NCI-H1436 (cell line): ENCODE measurements at places on chromosomes 1 and 21.

DNA sequence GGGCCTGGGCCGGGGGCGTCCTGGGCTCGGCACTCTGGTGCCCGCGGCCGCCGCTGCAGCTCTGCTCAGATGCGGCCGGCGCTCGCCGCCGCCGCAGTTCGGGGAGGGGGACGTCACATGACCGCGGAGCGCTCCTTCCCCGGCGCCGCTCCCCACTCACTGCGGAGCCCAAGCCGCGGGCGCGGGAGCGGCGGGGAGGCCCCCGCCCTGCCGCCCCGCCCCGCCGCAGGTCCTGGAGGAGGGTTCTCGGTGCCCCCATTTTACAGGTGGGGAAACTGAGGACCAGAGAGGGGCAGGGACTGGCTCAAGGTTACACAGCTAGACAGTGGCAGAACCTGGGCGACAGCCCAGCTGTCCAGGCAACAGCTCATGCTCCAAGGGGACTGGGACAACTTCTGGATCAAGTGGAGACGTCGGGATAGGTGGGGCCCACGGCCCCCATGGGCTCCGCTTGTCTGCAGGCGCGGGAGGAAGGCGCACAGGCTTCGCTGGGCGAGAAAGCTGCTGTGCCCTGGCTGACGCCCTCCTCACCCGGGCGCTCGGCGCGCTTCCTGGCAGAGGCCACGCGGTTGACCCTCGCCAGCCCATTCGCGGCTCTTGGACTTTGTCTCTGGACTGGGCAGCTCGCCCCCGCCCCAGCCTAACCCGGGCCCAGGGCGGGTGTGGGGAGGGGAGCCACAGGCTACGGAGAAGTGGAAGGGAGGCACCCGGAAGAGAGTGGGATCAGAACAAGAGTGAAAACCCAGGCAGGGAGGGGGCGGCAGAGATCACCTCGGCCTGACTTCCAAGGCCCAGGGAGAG is at the start of gene RAP1GAP:
RAP1GAP (minus strand) TSS at position 100 of the 801 bp plus-strand sequence. CDS start 49,325 bp downstream, outside the sequence.
- DNase-seq = peak; percentile 49

DNA sequence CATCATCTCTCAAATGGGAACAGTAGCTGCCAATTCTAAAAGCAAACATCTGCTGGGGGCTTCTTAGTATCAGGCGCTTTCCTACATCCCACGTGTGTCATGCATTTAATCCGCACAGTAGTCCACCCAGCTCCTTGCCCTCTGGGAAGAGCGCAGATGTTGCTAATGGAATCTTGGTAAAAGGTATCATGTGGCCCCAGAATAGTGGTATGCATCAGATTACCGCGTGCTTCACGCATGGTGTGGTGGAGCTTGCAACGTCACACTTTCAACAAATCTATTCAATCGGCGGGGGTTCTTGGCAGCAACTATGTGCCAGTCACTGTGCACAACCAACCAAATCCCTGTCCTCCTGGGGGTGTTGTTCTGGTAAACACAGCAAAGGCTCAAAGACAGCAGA is 141.0 kb downstream of the HIVEP3 start:
- DNase-seq = no peak

DNA sequence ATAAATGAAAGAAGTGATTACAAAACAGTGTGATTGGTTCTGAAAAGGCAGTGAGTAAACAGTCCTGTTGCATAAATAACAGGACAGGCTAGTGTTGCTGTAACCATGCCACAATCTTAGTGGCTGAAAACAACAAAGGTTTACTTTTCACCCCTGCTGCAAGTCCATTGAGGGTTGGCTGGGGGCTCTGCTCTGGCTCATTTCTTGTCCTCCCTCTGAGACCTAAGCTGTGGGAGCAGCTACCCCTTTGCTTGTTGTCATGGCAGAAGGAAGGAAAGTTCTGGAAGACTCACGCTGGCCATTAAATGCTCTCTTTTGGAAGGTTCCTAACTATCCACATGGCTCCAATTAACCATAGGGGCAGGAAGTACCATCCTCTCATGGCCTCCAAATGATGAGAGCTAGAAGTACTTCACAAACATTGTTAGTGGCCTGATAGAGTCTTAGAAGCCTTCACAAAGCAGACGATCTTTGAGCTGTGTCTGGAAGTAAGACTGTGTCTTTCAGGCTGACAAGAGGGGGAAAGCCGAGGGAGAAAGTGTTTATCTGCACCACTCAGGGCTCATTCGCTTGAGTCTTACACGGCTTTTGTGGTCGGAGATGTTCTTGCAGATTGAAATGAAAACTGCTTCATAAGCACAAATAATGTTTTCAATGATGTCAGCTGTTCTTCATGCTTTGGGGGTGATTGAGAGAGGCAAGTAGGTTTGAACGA is 11.9 kb downstream of the RCSD1 start:
- no peak for DNase-seq

DNA sequence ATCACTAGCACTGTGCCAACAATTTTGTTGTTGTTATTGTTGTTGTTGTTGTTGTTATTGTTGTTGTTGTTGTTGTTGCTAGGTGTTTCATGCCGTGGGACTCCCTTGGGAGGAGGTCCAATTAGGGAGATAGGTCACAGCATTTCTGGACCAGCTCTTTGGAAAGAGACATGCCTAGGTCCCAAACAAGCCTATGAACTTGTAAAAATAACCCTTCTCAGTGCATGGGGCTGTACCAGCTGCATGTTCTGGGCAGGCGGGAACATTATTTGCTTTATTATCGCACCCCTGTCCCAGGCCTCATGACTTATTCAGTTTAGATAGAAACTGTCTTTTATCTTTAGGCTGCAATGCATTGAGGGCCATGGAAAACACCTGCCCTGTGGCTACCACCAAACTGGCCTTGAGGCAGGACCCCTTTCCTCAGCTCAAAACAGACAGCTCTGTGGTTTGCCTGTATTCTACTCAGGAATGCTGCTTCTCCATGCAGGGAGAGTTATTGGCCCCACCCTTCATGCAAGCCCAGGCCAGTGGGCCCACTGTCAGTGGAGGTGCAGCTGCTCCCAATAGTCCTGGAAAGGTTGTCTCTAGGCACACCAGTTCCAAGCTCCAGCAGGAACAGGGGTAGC is 386.5 kb upstream of the BRINP3 start:
- no peak for DNase-seq

GRCh38 chr1:85884372-85885035 is 176.3 kb upstream of the ZNHIT6 start:
- DNase-seq = no peak

DNA sequence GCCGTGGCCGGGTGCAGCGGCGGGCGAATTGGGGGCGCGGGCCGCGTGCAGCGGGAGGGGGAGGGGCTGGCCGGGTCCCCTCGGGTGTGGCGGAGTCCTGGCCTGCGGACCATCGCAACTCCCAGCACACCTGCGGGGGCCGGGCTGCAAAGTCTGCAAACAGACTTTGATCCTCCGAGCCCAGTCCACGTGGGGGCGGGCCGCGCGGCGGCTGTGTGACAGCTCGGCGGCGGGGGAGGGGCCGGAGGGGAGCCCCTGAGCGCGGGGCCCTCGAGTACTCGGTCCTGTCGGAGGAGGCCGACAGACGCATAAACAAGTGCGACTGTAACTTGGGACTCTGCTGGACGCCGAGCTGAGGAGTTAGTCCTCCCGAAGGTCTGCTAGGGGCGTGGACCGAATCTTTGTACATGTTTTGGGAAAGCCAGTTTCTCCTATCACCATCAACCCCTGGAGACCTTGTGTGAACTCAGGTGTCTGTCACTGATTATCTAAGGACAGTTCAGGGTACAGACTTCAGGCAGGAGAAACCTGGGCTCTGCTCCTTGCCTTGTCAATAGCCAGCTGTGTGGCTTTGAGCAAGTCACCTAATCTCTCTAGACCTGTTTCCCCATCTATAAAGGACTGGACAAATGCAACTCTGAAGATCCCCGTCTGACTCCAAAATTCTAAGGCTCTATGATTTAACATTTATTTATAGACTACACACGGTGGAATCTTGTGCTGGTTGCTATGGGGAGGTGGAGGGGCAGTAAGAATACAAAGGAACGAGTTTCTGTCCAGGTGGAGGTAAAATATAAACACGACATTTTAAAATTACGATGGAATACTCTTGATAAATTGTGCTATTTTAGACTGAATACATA is 710 bp upstream of the SLC30A1 start:
- peak; percentile 85 for DNase-seq

DNA sequence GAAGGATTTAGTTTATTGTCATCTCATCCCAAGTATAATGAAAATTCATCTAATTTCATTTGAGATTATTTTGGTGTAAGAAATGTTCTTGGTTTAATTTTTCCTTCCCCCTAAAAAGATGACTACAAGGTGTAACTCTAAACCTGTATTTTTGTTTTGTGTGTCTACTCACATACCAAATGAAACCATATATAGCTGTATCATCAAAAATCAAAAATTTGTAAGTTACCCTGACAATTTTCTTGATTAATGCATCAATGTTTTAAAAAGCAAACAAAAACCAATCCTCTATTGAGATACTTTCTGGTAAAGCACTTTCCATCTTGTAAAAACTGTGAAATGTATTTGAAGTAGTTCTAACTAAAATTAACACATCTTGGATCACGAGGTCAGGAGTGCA is 30.8 kb downstream of the FH start:
- DNase-seq = no peak

DNA sequence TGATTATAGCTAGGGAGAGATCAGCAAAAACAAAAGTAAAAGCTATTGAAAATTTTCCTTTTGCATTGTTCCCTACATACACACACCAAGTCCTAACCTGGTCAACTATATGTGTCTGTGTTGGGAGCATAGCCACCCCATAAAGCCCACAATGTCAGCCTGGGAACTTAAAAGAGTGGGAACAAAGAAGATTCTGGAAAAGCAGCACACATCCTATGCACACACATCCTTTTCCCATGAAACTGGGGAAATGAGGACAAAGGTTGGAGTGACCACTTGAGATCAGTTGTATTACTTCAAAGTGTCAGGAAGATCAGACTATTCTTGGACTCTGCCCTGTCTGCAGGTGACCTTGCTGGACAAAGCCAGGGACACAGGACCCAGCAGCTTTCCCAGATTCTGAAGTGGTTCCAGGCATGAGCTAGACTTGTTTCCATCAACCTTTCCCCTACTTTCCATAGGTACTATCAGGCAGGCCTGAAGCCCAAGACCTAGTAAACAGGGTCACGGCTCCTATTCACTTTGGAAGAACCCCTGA is 15.9 kb downstream of the TXNIP start:
- no peak for DNase-seq

DNA sequence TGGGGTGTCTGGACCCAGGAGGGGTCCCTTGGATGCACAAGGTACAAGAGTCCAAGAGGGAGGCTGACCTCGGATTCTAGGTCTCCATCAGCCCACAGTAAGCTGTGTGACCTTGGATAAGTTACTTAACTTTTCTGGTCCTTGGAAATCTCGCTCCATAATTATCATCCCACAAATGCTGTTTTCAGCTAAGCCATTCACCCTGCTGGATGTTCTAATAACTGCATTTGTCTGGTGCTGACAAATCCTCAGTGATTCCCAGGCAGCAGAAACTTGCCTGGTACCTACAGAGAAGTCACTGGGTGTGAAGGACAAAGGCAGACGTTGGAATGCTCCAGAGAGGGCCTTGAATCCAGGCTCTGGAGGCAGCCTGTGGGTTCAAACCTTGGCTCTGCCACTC is 89.7 kb downstream of the IGSF21 start:
- DNase-seq = no peak

GRCh38 chr1:231940701-231941100 is 314.1 kb downstream of the DISC1 start:
- no peak for DNase-seq

- DNase-seq = no peak
These were observed 149.6 kb downstream of the LMO4 start for GRCh38 chr1:87478231-87478630.

DNA sequence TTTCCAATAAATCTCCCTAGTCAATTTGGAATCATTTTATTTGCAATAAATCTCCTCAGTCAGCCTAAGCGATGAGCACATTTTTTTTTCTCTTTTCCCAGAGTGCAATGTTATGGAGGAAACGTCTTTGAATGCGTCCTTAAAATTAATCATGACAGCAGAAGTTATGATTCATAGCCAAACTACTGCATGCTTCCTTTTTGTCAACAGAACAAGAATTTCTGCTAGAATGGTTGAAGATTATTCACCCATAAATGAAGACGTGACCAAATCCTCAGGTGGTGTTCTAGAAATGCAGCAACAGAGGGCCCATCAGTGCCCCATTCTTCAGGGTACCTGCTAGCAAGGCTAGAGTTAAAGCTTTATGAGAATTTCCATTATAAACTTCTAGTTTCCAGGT is 407.9 kb upstream of the PKN2 start:
- no peak for DNase-seq

GRCh38 chr1:232477728-232478127 is 152.2 kb downstream of the SIPA1L2 start:
- no peak for DNase-seq

- DNase-seq = no peak
These were observed 18.1 kb downstream of the COL6A1 start for GRCh38 chr21:45999581-46000181.

GRCh38 chr21:45138199-45139002 is 64.0 kb downstream of the ADARB1 start:
- no peak for DNase-seq

- no peak for DNase-seq
These were observed 168.6 kb downstream of the HIVEP3 start for GRCh38 chr1:41749991-41750745.

DNA sequence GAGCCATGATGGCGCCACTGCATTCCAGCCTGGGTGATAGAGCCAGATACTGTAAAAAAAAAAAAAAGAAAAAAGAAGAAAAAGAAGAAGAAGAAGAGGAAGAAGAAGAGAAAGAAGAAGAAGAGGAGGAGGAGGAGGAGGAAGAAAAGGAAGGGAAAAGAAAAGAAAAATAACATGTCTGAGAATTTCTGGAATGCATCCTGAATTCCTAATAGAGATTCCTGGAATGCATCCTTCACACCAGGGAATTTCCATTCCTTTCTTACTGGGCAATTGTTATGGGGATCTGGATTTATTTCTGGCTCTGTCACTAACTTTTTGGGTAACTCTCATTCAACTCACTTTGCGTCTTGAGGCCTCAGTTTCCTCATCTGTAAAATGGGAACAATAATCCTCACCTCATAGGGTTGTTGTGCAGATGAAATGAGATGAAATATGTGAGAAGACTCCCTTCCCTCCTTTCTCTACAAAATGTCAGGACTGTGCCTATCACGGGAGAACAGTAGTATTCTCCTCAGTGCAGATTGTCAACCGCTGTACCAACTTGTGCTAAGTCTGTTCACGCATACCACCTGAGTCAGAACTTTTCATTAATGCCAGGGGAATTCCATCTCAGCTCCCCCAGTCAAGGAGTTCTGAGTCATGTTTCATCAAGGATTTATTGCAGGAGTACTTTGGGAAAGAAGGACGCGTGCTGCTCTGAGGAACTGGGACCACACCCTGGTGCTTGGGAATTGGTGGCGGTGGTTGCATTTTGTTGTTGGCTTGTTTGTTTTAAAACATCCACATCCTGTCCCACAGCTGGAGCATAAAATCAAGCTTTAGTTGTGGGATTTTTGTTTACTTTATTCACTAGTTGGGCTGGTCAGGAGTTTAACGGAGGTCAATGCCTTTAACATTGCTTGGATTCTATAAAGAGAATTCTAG is 42.4 kb upstream of the ROR1 start:
- no peak for DNase-seq

GRCh38 chr21:38544661-38545060 is 46.4 kb upstream of the ERG start:
- no peak for DNase-seq

DNA sequence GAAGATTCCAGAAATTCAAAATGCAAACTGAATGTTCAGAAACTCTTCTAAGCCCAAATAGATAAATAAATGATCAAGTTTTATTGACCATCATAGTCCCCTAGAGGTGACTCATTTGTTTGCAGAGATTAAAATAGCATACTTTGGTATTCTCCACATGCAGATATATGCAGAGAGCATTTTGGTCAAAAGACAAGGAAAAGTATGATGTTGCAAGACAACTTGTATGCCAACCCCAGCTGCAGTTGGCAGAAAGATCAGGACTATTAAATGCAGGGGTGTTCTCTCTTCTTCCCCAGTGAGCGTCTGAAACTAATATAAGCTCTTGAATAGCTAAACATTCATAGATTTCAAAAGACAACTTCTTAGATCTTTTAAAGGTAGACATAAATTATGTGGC is 404.9 kb downstream of the LTN1 start:
- DNase-seq = no peak
